ENCODE measurements at places on chromosomes 7 and 10.

DNA sequence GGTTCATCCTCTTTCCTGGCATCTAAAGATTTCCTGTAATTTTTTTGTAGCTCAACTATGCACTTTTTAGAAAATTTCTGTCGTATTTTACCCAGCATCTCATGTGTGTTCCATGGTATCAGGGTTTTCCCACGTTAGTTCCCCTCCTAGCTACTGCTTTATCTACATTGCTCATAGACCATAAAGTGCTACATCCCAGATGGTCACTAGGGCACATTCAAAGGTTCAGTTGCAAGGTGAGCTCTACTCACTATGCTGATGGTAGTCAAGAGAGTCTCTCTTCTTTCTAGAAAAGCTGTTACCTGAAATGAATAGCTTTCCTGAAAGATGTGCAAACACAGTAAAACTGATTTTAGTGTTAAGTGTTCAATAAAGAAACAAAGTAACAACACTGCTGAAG is 33.5 kb downstream of the RELN start:
- no peak for DNase-seq

- DNase-seq = no peak
Observed at GRCh38 chr10:71001470-71001869, 113.1 kb upstream of the PCBD1 start.

- no peak for DNase-seq
Observed at GRCh38 chr10:52050429-52051047, 263.5 kb upstream of the DKK1 start.

DNA sequence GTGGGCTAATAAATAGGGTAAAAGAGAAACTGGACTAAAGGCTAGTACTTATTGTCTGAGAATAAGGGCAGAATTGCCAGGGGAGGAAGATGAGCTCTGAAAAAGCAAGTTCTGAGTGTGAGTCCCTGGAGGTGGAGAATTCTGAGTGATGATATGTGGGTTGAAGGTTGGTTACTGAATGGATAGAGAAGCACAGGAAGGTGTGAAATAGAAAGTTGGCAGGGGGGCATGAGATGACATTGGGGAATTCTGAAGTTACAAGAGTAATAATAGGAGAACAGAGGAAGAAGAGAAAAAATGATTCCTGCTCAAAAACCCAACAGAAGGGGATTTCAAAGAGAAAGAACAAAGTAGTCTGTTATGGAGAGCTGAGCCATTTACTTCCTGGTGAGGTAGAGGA is 76.9 kb downstream of the PRKCQ start:
- no peak for DNase-seq

GRCh38 chr10:48552946-48553564 is 51.8 kb downstream of the ARHGAP22 start:
- DNase-seq = no peak

DNA sequence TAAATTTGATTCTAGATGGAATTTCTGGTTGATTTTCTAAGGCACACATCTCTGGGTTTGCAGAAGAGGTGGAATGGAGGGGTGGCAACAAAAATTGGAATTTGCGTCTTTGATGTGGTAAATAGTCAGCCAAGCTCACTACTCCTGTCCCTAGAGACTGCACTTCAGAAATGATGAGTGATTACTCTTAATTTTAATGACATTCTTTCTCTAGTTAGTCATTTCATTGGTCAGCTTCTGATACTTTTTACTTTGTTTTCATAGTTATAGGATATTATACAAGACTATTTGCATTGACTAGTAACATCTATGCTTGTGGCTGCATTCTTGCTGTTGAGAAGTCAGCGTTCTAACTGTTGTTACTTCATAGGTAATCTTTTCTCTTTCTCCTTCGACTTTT is 658.3 kb downstream of the SUGCT start:
- DNase-seq = peak; percentile 18

DNA sequence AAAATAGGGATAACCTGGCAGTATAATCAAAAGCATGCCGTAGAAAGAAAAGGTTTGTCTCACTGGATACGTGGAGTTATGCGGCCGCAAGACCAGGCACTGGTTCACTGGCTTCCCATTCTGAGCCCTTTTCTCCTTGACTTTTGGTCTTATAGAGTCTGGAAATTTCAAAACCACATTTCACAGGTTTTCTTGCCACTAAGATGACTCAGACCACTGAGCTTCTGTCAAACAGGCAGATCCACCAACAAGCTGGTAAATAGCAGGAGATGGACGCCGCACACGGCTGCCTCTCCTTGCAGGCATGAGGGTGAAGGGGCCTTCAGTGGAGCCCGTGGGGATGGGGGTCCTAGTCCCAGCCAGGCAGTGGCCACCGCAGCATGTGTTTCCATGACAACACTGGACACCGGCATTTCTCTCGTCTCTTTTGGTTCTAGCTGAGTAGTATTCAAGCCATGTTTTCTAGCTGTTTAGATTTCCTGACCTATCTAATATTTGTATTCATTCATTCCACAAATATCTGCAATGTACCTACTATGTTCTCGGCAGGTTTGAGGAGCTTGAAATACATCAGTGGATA is 55.5 kb downstream of the KLF6 start:
- peak; percentile 22 for DNase-seq

DNA sequence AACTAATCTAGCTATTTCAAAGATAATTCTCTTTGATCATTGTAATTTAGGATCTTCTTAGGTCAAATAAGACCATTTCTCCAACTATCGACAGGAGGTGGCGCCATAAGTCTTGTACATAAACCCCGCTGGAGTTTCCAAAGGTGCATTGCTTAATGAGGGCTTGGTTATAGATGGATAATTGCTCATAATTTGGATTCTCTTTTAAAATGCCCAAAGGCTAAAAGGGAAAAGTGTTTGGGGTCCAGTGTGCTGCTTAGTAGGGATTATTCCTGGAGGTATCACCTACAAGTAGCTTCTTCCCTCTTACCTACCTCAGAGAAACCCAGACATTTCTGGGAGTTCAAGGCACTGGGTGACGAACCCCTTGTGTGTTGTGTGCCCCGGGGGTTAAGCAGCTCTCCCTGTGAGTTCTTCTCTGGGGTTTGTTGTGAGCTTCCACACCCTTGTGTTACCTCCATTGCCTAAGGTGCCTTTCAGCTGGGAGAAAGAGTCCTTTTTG is 75.2 kb downstream of the PAXIP1 start:
- peak; percentile 73 for DNase-seq

DNA sequence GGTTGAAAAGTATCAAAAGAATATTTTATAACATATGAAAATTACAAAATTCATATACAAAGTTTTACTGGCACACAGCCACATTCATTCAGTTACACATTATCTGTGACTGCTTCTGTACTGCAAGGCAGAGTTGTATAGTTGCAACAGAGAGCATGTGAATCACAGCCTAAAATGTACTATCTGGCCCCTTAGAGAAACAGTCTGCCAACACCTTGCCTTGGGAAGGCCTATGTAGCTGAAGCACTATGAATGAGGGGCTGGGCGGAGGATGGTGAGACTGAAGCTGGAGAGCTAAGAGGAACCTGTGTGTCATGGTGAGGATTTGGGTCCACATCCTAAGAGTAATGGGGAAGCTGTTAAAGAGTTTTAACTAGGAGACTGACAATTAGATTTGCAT is 35.7 kb downstream of the PDZD8 start:
- no peak for DNase-seq

DNA sequence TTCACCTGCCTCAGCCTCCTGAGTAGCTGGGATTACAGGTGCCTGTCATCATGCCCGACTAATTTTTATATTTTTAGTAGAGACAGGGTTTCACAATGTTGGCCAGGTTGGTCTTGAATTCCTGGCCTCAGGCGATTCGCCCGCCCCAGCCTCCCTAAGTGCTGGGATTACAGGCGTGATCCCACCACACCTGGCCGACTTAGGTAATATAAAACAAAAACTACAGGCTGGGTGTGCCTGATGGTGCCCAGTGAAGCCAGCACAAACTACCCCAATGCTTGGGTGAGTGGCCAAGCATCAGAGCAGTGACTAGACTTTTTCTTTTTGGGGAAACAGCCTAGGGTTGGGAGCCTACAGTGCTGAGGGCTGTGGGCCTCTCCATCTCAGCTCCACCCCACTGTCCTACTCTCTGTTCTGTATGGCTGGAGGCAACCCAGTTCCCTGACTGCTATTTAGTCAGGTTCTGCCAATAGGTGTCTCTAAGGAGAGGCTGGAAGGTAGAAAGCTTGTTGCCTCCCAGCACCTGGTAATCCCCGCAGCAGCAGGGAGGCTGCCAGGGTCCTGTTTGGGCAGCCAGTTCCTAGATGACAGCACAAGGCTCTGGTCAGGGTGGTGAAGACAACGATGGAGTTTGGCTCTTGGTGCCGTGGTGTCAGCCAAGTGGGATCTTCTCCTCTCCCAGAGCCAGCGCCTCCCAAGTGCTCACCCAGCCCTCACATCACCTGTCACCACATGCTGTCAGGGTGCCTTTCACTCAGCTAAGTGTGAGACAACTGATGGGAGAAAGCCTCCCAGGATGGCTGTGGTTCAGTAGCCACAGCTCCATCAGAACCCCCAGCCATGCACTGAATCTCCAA is 10.4 kb upstream of the NACAD start:
- no peak for DNase-seq

- no peak for DNase-seq
Observed at GRCh38 chr10:102327002-102327401, 68.5 kb upstream of the NFKB2 start.

GRCh38 chr10:25631471-25631870 is 302.6 kb upstream of the MYO3A start:
- DNase-seq = no peak

DNA sequence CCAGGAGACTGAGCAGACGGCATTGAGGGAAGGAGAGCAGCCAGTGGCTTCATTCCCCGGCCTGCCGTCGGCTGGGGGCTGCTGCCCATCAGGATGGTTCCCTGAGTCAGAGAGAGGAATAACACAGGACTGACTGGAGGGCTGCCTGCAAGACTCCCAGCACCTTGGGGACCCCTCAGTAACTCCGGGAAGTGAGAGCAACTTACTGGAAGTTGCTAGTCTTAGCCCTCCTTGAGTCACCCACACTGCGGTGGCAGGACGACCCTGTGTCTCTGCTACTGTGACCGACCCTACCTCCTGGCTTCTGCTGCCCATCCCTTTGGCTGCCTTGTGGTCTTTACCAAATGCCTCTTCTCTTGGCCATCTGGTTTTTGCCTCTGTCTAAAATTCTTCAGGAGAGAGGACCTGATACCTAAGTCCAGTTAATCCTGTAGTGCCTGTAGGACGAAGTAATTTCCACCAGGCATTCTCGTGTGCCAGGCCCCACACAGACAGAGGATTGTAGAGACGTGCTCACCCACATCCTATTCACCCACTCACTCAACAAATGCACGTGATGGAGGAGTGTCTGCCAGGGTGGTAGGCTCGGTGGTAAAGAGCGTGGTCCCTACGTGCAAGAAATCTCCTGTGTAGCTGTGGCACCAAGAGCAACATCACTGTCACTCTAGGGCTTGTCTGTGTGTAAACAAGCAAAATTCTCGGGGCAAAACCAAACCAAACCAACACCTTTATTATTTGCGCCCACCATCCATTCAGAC is 156.5 kb downstream of the PRKCQ start:
- DNase-seq = no peak

DNA sequence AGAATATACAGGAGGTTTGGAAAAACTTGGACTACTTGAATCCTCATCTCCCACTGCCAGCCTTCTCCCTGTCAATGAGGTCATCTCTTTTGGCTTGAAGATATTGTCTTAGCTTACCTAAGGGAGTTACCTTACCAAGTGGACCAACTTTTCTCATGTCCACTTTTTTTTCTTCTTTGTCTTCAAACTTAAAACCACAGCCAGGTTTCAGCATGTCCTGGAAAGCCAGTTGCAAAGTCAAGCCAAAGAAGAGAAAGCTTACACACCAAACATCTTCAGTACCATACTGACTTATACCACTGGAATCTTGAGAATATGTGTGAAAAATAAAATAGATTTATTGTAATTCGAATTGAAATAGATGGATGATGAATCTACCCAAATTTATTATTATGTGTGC is 520.5 kb downstream of the HTR7 start:
- no peak for DNase-seq

DNA sequence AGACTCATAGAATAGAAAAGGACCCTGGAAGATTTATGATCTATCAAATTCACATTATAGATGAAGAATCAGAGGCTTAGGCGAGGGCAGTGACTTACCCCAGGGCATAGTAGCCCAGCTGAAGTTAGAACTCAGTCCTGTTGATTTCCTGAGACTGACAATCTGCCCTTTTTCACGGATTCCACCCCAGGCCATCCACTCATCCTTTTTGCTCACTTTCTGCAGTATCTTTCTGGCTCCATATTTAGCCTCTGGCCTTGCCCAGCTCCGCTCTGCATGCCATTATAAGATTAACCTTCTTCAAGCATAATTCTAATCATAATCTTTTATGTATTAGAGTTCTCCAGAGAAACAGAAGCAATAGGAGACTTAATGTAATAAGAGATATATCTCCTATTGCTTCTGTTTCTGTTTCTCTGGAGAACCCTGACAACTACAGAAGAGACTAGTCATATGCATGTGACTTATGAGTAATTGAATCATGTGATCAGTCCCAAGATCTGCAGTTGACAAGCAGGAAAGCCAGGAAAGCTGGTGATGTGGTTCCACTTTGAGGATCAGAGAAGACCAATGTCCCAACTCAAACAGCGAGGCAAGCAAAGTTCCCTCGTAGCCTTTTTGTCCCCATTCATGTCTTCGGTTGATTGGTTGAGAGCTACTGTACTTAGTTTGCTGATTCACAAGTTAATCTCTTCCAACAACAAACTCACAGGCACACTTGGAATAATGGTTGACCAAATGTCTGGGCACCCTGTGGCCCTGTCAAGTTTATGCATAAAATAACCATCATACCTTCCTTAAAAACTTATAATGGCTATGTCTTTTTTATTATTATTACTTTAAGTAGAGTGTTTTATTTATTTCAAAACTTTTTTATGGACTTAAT is 412.1 kb downstream of the SUGCT start:
- no peak for DNase-seq

GRCh38 chr7:140390466-140391190 is 7.7 kb downstream of the SLC37A3 start:
- DNase-seq = peak; percentile 18

DNA sequence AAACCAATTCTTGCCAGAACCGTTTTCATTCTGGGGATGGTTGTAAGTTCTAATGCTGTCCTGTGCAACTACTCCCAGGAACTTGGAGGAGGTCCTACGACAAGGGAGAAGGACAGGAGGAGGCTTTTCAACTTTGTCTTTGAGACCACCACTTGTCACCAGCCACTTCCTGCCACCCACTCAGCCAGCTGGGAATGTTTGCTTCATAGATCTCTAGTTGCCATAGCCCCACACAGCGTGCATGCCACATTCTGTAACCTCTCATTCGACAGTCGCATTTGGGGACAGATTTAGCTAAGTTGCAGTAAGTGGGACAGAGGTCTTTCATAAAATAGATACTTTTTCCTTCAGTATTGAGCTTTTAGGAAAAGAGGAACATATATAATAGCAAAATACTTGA is 78.0 kb downstream of the TAF3 start:
- no peak for DNase-seq

GRCh38 chr10:97573672-97574071 is 1.1 kb downstream of the ANKRD2 start:
- DNase-seq = no peak
